ENCODE measurements at places on chromosomes 7 and 10. TPM values are rescaled to one million over a fixed set of nuclear protein-coding genes. Genes with fewer than 3 reads are reported as not detected.

The ABCF2 gene
- 51.0 TPM for total RNA-seq

DNA sequence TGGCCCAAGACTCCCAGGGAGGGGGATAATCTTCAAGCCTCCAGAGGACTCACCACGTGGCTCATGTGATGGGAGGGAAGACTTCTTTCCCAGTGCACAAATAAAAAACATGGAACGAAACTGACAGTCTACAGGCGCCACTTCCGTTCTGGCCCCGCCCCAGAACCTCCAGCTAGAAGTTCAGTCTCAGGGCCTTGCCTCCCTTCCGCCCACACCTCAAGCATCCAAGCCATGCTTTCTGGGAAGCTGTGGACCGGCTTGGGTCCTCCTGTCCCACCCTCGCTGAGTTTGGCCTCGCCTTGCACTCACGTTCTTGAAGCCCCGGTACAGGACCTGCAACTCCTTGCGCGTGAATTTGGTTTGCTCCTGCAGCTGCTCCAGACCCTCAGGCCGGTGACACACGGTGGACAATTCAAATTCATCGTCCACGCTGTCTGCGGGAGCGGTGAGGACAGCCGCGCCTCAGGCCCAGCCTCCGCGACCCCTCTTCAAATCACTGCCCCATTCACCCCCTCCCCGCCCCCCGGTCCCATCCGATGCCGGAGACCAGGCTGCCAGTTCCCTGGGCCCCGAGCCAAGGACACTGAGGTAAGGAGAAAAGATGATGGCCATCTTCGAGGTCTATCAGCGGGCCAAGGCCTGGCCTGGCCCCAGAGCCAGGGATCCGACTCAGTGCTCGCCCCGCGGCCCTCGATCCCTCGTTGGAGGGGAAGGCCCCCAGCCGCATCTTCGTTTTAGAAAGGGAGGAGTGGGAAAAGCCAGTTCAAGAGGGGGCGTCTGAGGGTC lies 10.7 kb upstream of the OGA start:
- no peak overlapping the region for H3K27ac ChIP-seq
- DNase-seq = no peak
- peak overlapping the region; percentile 55 for H3K4me3 ChIP-seq
- no peaks in the 10 kb centered on the region for H3K36me3 ChIP-seq
- H3K4me1 ChIP-seq = peaks cover 21% of the 10 kb centered on the region

The SEMA3E gene
- 1.9 TPM for total RNA-seq

The RNF32 gene
- total RNA-seq = 1.2 TPM

The ABCC2 gene
- 0.42 TPM for total RNA-seq

- no peak overlapping the region for H3K4me3 ChIP-seq
- DNase-seq = peak; percentile 80
- peaks cover 8% of the 10 kb centered on the region for H3K4me1 ChIP-seq
Measured at GRCh38 chr10:5949009-5949759, 28.2 kb downstream of the IL15RA start.

GRCh38 chr10:118922226-118922625 lies 107.3 kb upstream of the NANOS1 start:
- H3K36me3 ChIP-seq = no peaks in the 10 kb centered on the region
- H3K27ac ChIP-seq = no peak overlapping the region
- H3K27me3 ChIP-seq = no peaks in the 10 kb centered on the region
- no peaks in the 10 kb centered on the region for H3K4me1 ChIP-seq
- peak; percentile 1 for DNase-seq

- H3K27ac ChIP-seq = no peak overlapping the region
- H3K4me3 ChIP-seq = no peak overlapping the region
- no peak for DNase-seq
- no peaks in the 10 kb centered on the region for H3K36me3 ChIP-seq
Measured at GRCh38 chr10:116490028-116490662, 55.6 kb upstream of the PNLIP start.

DNA sequence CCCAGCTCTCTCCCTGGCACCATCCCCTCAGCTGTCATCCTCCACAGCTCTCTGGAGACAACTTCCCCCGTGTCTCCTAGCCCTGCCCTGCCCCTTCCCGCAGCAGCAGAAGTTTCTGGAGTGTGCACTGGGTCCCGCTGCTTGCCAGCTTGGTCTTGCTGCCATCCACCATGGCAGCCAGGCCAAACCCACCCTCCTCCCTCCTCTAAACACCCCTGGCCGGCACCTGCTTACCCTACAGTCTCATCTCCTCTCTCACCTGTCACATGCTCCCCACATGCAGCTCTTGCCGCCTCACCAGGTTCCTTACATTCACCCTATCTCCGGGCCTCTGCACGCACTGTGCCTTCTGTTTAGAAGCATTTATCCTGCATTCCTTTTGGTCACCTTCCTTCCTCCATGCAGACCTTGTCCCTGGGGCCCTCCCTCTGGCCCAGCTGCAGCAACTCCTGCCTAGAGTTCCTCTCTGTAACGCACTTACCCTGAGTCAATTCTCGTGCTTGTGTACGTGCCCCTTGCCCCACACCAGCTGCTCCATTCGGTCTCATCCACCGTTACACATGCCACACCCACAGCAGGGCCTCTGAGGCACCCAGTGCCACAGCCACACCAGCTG lies 93.9 kb upstream of the RET start:
- no peaks in the 10 kb centered on the region for H3K36me3 ChIP-seq
- no peaks in the 10 kb centered on the region for H3K4me1 ChIP-seq
- no peaks in the 10 kb centered on the region for H3K27me3 ChIP-seq

DNA sequence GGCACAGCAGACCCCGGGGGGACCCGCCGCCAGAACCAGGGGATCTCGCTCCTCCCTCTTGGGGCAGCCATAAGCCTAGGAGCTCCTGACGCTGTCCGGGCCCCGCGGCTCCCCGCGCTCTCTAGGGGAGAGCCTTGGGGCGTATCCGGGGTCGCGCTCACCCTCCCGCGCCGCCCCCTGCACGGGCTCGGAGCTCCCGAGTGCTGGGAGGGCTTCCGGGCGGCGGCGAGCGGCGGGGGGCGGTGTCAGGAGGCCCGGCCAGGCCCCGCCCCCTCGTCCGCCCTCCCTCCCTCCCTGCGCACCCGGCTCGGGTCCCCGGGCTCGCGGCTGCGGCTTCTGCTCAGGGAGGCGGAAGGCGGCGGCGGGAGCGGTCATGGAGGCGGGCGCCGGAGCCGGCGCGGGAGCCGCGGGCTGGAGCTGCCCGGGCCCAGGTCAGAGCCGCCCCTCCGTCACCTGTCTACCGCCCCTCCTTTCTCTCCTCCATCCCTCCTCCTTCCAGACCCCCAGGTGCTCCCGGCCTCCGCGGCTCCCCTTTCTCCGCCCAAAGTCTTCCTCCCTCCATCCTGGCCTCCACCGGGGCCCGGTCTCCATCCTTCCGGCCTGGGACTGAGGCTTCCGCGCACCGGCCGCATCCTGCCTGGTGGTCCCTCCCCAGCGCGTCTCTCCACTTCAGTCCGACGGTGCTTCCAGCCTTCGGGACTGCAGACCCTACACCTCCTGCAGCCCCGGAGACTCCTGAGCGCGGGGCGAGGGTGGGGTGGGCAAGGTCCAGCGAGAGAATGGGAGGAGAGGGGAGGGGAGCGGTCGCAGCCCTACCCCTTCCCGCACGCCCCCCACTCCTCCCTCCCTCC lies at the start of gene CCDC136:
CCDC136 (plus strand) TSS at position 848 of the 851 bp plus-strand sequence. CDS start 444 bp downstream, outside the sequence.
- H3K4me3 ChIP-seq = peak within 1 kb of the TSS; percentile 73
- DNase-seq = peak; percentile 86
- no peaks in the 10 kb centered on the region for H3K36me3 ChIP-seq
- H3K4me1 ChIP-seq = peaks cover 8% of the 10 kb centered on the region
- H3K27me3 ChIP-seq = no peaks in the 10 kb centered on the region
- H3K27ac ChIP-seq = no peak within 1 kb of the TSS

Data from H1 (cell line).